NB4 (cell line): ENCODE measurements at places on chromosomes 6 and 20.

DNA sequence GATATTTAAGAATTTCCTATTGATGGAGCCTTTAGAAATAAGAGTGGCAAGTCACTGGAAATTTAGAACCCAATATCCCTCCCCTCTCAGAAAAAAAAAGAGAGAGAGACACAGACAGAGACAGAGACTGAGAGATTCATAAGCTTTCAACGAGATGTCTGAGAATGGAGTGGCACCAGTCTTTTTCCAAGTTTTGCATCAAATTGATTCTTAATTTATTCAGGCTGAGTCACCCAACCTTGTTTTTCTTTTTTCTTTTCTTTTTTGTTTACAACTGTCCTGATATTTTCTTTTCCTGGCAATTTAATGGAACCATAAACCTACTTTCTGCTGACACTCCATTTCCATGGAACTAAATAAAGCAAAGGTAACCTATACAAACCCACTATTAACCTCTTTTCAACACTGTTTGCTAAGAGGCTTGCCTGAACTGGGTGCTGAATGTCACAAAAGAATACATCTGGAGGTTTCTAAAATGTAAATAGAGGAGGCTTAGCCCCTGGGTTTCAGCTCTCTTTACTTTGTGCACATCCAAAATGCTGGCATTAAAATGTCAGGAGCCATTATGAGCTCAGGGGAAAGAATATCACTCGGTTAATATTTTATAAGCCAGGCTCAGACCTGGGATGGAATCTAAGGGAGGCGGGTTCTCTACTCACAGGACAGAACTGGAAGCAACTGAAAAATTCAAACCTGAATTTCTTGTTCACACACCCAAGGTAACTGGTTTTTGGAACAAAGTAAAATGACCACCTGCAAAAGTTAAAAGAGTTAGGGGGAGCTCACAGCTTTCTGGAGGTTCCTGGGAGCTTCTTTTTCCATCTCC lies 100.8 kb downstream of the BFSP1 start:
- DNase-seq = no peak

GRCh38 chr6:137673603-137674002 lies 179.4 kb upstream of the OLIG3 start:
- DNase-seq = no peak

GRCh38 chr6:83071707-83072106 lies 4.2 kb downstream of the DOP1A start:
- DNase-seq = no peak

DNA sequence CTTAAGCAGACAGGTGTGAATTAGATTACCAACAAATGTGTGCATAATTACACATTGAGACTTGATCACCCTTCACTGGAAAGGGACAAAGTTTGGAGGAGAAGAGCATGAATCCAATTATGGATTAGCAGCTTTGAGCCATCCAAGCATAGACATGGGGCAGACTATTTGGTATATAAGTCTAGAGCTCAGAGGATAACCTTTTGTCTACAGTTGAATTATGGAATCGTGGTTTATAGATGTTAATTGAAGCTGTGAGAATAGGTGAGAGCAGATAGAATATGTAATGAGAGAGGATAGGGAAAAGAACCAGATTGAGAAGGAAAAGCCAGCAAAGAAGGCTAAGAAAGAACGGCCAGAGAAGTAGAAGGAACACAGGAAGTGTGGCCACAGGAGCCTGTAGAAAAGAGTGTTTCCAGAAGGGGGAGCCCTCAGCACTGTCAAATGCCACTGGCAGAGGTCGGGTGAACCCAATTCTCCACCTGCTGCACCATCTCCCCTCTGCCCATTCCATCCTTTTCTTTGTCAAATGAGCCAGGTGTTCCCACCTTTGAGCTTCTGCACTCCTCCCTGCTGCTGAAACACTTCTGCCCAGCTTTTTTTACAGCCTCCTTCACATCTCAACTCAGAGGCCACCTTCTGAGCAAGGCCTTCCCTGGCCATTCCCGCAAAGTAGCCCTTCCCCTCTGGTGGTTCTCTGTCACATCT lies 7.3 kb downstream of the DNTTIP1 start:
- peak; percentile 75 for DNase-seq

DNA sequence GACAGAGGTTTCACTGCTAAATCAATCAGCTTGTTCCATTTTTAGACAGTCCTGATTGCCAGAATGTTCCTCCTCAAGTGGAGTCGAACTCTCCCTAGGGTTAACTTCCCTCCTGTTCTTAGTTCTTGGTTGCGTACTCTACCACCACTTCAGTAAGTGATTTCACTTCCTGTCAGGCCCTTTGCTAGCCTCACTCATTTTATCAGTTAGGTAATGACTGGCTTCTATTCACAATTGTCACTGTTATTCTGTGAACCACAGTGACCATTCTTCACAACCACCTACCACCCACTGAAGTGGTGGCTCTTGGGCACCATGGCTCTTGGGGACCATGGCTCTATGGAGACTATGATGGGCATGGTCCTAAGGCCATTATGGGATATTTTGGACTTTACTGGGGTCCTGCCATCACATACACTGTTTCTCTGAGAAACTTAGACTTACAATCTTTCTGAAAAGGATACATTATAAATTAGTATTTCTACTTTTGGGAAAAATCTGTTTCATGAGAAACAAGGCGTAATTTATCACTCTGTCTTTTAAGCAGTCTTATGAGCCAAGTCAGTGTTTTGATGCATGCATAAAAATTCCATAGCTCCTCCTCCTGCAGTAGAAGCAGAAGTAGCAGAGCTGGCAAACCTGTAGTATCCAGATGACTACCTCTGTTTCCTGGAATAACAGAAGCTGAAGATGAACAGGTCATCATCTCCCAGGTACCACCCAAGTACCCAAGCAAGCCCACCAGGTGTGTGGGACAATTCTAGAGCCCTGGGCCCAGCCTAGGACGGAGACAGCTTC lies 66.3 kb downstream of the ATXN1 start:
- peak; percentile 78 for DNase-seq

GRCh38 chr6:29739136-29739881 lies 16.1 kb downstream of the HLA-F start:
- no peak for DNase-seq

DNA sequence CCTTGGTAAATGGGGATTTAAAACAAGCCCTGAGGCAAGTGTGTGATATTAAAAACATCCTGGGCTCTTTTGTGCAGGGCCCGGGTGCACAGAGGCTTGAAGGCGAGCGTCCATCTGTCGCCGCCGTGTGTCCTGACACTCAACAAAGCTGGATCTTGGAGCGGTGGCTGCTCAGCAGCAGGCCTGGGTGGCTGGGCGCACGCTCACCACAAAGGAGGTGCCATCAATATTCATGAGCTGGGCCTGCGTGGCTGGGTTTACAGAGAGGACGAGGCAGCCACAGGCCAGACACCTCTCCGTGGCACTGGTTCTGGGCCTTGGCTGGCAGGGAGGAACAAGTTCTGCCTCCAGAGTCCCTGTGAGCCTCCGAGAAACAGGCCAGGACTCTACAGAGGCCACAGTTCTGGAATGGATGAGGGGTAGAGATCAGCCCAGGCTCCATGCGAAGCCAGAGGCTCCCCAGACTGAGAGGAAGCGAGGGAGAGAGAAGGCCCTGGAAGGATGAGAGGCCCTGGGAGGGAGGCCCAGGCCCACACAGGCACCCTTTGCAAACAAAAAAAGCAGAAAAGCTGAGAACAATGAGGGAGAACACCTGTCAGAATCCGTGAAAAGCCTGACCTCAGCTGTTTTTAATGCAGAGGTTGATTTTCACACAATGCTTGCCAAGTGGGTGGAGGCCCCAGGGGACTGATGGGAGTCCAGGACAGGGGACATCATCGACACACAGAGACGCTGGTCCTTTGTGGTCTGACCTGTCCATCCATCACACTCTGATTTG lies 21.9 kb downstream of the BHLHE23 start:
- no peak for DNase-seq

GRCh38 chr6:150734235-150734634 lies 131.3 kb upstream of the MTHFD1L start:
- no peak for DNase-seq

GRCh38 chr20:47032933-47033578 lies 138.4 kb downstream of the EYA2 start:
- no peak for DNase-seq

- DNase-seq = peak; percentile 50
Measured at GRCh38 chr6:105080279-105080678, 99.5 kb downstream of the POPDC3 start.

- no peak for DNase-seq
Measured at GRCh38 chr20:5845681-5846615, 95.7 kb downstream of the SHLD1 start.

DNA sequence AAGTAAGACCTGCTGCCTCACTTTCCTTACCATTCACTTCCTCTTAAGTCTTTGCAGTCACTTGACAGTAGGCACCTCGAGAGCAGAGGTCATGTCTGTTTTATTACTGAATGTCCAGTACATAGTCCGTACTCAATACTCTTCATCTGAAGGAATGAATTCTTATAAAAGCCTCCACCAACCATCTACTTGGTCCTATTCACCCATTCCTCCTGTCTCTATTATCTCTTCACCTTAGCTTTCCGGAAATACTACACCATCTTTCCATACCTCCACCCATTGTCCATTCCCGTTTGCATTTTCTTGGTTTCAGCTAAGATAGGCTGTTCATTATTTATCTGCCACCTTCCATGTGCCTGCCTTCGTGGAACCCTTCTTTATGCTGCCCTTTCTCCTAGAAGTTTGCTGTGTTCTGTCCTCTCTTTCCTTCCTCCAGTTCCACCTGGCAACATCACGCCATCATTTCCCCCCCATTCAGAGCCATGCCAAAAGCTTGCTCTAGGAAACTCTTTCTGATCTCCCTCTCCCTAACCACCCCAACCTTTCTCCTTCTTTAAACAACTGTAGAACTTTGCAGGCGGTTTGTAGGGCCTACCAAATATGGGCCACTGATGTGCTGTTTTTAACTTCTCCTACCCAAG lies 38.3 kb downstream of the ENPP1 start:
- DNase-seq = no peak

GRCh38 chr6:150835620-150836019 lies 29.9 kb upstream of the MTHFD1L start:
- DNase-seq = no peak

- no peak for DNase-seq
Measured at GRCh38 chr20:16848061-16848460, 99.9 kb downstream of the OTOR start.

GRCh38 chr20:36447101-36447500 lies 94.2 kb upstream of the MYL9 start:
- no peak for DNase-seq
